ENCODE measurements at places on chromosomes 12 and 14.

DNA sequence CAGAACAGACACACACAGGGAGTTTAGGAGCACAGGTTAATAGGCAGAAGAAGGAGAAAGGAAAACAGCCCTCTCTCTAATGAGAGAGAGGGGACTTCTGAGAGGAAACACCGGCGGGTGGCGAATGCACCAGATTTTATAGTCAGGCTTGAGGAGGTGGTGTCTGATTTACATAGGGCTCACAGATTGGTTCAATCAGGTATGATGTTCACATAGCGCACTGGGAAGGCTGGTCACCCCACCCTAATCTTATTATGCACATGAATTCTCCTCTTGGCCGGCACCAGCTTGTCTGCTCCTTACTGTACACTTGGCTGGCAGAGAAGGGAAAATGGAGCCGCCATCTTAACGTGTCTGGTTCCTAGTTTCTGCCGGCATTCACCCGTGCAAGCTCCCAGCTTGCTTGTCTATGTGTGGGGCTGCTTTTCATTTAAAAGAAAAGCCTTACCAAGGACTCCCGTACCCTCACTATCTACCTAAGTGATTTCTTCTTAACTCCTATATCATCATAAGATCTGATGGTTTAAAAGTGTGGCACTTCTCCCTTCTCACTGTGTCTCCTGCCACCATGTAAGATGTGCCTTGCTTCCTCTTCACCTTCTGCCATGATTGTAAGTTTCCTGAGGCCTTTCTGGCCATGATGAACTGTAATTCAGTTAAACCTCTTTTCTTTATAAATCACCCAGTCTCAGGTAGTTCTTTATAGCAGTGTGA is 15.1 kb downstream of the BCAT1 start:
- DNase-seq, result no peak

DNA sequence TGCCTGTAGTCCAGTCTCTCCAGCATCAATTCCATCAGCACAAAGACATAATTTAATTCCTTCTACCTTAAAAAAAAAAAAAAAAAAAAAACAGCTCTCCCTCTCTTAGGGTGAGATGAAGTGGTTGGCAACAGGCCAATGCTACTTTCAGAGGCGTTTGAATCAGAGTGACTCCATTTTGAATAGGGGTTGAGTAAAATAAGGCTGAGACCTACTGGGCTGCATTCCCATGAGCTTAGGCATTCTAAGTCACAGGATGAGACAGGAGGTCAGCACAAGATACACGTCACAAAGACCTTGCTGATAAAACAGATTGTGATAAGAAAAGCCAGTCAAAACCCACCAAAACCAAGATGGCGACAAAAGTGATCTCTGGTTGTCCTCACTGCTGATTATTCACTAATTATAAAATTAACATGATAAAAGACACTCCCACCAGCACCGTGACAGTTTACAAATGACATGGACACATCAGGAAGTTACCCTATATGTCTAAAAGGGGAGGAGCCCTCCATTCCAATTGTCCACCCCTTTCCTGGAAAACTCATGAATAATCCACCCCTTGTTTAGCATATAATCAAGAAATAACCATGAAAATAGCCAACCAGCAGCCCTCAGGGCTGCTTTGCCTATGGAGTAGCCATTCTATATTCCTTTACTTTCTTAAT is 6.9 kb upstream of the TCL1B start:
- DNase-seq, result no peak

- DNase-seq, result no peak
Observed at GRCh38 chr12:86601550-86602308, 345.5 kb upstream of the MGAT4C start.

DNA sequence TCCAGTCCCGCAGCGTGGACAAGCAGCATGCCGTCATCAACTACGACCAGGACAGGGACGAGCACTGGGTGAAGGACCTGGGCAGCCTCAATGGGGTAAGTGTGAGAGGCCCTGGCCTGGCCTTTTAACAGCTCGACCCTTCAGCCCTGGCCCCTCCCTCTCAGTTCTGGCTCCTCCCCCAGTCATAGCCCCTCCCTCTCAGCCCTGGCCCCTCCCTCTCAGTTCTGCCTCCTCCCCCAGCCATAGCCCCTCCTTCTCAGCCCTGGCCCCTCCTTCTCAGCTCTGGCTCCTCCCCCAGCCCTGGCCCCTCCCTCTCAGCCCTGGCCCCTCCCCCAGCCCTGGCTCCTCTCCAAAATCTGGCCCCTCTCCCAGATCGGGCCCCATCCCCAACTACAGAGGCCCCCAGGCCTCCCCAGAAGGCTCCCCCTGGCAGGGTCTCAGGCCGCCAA is 11.2 kb downstream of the CEP170B start:
- no peak for DNase-seq

Measured in GOT3 (cell line).